ENCODE measurements at places on chromosomes 7 and 10. TPM values are rescaled to one million over a fixed set of nuclear protein-coding genes. Genes with fewer than 3 reads are reported as not detected.

DNA sequence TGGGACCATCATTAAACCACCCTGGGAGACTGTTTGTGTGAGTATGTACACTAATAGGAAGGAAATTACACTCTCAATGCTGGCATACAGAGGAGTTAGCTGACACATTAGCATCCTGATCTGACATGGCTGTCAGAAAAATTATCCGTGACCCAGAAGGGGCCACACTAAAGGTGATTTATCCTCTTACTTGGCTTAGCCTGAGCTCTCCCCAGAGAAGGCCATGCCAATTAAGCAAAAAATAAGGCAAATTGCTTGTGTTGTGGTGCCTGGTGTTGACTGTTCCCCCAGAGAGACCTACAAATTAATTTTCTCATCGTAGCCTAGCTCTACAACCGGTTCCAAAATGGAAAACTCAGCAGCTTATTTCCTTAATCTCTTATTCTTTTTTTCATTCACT lies 992.3 kb downstream of the KCNMA1 start:
- DNase-seq: no peak

GRCh38 chr10:128230401-128230800 lies 104.2 kb upstream of the MKI67 start:
- DNase-seq: no peak

GRCh38 chr7:12684733-12685132 lies 2.7 kb upstream of the ARL4A start:
- DNase-seq: no peak

DNA sequence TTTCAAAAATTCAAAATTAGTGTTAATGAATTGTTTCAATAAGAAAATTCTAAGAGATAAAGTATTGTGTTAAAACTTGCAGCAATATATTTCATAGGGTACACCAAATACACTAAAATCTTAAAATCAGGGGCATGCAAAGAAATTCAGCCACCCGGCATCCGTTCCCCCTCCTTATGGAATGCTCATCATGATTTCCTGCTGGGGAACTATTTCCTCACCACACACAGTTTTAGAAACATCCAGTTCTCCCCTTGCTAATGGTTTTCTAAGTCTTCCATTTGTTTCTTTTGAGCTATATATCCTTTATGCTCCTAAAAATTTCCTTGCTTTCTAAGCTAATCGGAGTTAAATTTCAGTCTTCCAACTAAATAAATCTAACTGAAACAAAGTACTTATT lies 60.7 kb downstream of the CHCHD3 start:
- no peak for DNase-seq

FAM237B gene
- not detected for total RNA-seq

RTKN2 gene
- total RNA-seq: 1.2 TPM

GRCh38 chr7:1413936-1414639 lies 45.2 kb downstream of the MICALL2 start:
- no peak for DNase-seq

AGBL3 gene
- total RNA-seq: 2.2 TPM

- DNase-seq: no peak
Observed at GRCh38 chr7:136063326-136063666, 86.1 kb upstream of the MTPN start.

GRCh38 chr10:97195706-97196222 lies 10.0 kb upstream of the SLIT1 start:
- no peak for DNase-seq

GRCh38 chr7:140640727-140641523 lies at the start of gene DENND2A:
TSS of gene DENND2A (minus strand) at chr7:140640813. CDS start at chr7:140602397, 38,416 bp downstream.
- peak; percentile 18 for DNase-seq

IL15RA gene
- total RNA-seq: 30.0 TPM

DNA sequence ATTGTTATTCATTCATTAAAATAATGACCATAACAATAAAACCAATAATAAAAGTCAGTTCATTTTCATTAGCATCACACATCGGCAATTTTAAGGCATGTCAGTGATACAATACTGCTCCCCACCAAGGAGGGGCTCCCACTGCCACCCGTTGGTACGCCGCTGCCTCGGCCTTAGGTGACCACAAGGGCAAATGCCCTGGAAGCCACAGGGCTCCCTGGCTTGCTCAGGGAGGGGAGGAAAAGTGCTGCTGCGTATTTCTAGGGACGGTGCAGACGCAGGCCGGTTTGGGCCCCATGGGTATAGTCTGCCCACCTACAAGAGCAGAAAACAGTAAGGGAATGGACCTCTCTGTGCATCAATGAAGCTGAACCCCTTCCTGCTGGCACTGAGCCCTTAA lies 85.1 kb downstream of the SLIT1 start:
- no peak for DNase-seq

GRCh38 chr7:104761892-104762291 lies 252.1 kb upstream of the KMT2E start:
- no peak for DNase-seq

GRCh38 chr7:142280263-142280662 lies 22.4 kb upstream of the PRSS58 start:
- DNase-seq: no peak

LIPF gene
- total RNA-seq: not detected

ASAH2 gene
- total RNA-seq: 5.9 TPM

GRCh38 chr7:153006452-153006851 lies 246.9 kb downstream of the ACTR3B start:
- DNase-seq: no peak

HHEX gene
- total RNA-seq: 0.38 TPM

DNA sequence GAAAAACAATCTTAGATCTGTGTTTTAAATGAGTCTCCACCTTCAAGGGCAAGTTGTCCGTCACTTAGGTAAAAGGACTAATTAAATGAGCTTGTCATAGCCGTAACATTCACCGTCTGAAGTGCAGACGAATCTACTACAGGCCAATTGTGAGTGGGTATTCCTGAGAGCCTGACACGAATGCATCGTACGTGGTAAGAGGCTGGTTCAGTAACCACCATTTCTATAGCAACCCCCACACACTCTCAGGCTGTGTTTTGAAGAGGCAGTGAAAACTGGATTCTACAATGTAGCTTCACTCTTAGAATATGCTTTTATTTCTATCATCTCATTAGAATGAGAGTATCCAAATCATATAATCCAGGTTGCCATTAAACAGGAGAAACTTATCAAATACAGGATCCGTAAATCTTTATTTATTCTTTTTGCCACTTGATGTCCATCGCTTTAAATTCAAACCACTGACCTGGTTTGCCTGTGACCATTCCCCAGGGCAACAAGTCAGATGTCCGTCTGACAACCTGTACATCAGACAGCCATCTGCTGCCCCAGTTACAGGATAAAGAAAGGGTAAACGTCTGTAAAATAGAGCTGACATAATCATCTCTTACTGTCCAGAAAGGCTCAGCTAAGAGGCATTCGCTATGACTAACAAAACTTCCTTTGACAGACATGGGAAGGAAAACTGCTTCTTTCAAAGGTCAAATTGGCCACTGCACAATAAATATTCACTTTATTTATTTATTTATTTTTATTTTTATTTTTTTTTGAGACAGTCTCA lies 70.3 kb upstream of the NMT2 start:
- peak; percentile 21 for DNase-seq

DNA sequence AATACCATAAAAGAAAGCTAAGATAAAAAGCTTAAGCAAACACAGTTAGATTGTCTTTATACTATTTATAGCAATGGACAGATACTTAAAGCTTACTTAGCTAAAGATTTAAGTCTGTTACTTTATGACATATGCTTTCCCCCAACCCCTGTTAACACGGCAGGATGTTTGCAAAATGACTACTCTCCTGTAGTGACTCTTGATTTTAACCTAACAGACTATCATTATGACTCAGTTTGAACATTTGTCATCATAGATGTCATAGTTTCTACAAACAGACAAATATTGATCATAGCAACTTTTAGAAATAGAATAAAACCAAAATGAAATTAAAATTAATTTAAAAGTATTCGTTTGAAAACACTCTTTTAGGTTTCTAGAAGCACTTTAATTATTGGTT lies 7.8 kb upstream of the COMMD3 start:
- peak; percentile 16 for DNase-seq

TBX20 gene
- 0.12 TPM for total RNA-seq

DNA sequence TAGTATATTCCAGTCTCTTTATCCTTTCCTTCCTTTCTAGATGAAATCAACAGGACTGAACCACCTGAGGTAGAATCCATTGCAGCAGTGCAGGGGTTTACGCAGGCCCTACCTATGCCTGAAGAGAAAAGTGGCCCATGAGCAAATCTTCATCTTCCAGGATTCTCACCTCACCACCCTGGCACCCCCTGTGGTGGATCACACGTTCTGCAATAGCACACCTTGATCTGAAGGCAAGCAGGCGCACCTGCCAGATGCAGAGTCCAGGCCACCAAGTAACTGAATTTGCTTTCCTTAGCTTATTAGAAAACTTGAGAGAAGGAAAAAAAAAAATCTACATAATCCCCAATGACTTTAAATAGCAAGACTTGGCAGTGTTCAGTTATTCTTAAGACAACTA lies 121.4 kb downstream of the PIP4K2A start:
- no peak for DNase-seq

SEPTIN14 gene
- total RNA-seq: not detected

DNA sequence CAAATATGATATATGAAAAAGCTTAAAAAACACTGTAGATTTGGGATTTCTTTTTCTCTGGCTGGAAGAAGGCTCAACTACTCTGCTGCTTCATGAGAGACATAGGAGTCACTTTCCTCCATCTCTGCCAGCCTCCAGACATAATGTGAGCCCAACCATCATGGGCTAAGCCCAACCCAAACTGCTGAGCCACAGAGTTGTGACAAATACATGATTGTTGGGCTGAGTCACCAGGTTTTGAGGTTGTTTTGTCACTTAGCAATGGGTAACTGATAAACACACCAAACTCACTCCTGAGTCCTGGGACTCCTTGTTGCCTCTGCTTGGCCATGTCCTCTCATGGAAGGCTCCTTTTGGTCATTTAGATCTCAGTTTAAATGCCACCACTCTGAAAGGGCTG lies 381.8 kb upstream of the FZD8 start:
- DNase-seq: no peak

FGFR2 gene
- not detected for total RNA-seq

All from activated naive CD8-positive, alpha-beta T cell treated with anti-CD3 and anti-CD28 coated beads for 36 hours (primary cell).